ENCODE measurements at places on chromosomes 2 and 18. TPM values are rescaled to one million over a fixed set of nuclear protein-coding genes. Genes with fewer than 3 reads are reported as not detected.

TXNDC2 gene
- under 0.01 TPM for total RNA-seq

OBSL1 gene
- total RNA-seq, result 15.2 TPM

RIT2 gene
- not detected for total RNA-seq

ANKRD30B gene
- not detected for total RNA-seq

ITGB6 gene
- total RNA-seq, result 21.1 TPM

WIPF1 gene
- total RNA-seq, result 0.26 TPM

LRATD1 gene
- 23.2 TPM for total RNA-seq

TEX44 gene
- not detected for total RNA-seq

KIDINS220 gene
- total RNA-seq, result 58.2 TPM

GRCh38 chr2:167712275-167712674 lies 535.1 kb downstream of the STK39 start:
- DNase-seq, result no peak

DNA sequence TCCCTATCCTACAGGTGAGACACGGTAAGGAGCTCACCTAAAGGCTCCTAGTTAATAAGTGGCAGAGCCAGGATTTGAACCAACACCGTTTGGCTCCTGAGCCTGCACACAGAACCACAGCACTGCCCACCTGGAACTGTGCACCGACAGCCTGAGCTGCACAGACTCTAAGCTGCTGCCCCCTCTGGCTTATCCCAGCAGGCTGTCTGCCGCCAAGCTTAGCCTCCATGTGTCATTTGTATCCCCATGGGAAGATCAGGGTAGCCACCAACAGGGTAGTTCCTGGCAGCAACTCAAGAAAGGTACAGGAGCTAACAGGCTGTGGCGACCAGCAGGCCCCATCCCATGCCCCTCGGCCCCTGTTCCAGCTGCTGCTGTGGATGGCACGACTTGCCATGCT lies 135.7 kb downstream of the LRRC30 start:
- DNase-seq, result no peak

DNA sequence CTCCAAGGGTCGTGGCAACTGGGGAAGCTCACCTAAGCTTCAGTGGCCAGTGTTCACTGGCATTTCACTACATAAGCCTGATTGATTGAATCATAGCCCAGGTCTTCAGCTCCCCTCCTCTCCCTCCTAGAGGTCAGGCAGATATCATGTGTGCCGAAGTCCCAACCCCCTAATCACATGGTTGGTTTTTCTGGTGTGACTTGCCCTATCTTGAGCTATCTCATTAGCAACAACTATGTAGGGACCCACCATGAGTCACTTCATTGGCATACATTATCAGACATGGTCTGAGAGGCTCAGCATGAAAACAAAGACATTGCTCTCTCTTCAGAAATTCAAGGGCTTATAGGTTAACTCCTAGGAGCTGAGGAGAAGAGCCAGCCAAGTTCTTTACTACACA lies 76.8 kb downstream of the LYPD1 start:
- peak; percentile 38 for DNase-seq

DNA sequence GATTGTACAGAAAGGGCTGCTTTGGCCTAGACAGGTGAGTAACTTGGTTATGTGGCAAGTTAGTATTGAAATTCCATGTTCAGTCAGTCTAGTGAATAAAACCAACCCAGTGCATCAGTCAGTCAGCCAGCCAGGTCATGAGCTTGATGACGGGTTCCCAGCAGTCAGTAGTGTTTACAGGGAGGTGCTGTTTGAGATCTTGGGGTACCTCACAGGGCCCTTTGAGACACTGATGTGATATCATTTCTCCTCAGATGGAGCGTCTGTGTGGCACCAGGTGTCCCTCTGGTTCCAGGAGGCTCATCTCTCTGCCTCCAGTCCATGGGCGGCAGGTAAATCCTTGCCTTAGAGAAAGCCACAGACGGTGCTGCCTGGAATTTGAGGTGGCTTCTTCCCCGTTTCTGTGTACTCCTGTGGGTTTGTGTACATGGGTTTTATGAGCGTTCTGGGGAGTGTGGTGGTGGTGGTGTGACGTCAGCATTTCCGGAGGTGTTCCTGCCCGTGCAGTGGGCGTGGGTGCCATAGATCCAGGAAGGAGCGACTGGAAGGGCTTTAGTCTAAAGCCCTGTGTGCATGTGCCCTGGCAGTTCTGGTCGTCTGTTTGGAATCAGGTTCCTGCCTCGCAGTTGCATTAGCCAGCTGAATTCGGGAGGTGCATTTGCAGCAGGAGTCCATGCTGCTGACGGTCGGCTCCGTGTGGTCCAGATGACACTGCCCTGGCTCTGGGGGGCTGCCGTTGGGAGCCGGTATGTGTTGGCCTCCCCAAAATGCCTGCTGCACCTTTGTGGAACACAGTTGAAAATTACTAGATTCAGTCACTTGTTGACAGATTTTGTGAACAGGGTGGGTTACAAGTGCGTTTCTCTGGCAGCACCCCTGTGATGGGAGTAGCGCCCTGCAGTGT lies 2.1 kb downstream of the CTDP1 start:
- DNase-seq, result no peak

GRCh38 chr18:24976502-24976901 lies 375.5 kb downstream of the ZNF521 start:
- no peak for DNase-seq

DNA sequence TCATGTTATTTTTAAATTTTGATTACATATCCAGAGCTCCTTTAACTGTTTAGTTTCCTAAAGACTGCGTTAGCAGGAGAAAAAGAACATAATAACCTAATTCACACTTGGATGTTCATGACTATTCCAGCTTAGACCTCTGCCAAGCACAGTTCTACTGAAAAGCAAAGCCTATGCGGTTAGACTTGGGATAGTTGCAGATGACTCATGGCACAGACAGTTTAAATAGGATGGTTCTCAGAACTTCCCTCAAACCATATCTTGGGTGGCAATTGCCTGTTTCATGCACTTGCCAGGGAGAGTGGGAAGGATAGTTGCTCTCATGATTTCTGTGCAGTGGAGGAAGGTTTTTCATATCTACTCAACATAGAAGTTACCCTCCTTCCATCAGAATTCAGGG lies 149.7 kb upstream of the KLHL29 start:
- no peak for DNase-seq

- no peak for DNase-seq
Measured at GRCh38 chr2:229275506-229275905, 4.4 kb upstream of the PID1 start.

GRCh38 chr18:48621815-48622555 lies 83.2 kb downstream of the CTIF start:
- DNase-seq, result peak; percentile 10

- no peak for DNase-seq
Measured at GRCh38 chr2:156779416-156780120, 343.4 kb downstream of the GPD2 start.

DNA sequence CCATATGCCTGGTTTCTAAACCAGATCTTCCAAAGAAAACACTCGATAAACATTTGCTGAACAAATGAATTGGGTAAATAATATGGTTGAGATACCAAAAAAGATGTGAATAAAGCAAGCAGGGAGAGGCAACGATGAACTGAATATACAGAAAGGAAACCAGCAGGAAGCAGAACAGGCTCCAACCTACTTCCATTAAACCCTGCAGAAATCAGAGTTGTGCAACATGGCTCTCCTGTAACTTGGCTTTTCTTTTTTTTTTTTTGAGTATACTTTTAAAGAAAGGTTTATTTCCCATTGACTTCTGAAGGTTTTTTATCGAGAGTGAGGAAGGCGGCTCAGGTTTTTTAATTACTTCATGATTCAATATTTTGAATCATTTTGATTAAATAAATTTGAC lies 23.5 kb downstream of the ITSN2 start:
- DNase-seq, result no peak

DNA sequence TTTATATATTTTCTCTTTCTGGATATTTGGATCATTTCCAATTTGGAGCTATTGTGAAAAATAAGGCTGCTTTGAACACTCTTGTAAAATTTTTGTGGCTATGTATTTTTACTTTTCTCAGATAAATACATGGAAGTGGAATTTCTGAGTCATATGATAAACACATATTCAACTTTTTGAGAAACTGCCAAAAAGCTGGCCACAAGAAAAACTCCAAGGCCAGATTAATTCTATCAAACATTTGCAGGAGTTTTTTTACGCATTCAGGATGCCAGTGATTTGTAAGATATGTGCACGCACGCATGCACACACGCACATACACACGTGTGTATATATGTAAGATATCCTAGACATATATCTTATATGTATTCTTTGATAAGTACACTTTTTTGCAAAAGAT lies 477.5 kb upstream of the SPHKAP start:
- peak; percentile 31 for DNase-seq

DNA sequence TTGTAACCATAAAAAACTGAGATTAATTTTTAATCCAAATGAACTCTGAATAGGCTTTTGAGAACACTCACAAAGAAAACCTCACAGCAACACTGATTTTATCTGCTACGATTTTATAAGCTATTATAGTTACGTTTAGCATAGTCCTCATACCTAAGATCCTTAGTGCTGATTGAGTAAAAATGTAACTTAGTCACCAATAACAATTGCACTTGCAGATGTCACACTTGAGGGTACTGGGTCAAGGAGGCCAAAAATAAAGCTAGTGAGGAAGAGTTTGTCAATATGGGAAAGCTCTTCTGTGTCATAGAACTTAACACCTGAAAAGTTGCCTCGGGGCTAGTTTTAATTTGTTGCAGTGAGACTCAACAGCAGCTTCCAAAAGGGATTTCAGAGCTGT lies 706.5 kb upstream of the FAM98A start:
- no peak for DNase-seq

DNA sequence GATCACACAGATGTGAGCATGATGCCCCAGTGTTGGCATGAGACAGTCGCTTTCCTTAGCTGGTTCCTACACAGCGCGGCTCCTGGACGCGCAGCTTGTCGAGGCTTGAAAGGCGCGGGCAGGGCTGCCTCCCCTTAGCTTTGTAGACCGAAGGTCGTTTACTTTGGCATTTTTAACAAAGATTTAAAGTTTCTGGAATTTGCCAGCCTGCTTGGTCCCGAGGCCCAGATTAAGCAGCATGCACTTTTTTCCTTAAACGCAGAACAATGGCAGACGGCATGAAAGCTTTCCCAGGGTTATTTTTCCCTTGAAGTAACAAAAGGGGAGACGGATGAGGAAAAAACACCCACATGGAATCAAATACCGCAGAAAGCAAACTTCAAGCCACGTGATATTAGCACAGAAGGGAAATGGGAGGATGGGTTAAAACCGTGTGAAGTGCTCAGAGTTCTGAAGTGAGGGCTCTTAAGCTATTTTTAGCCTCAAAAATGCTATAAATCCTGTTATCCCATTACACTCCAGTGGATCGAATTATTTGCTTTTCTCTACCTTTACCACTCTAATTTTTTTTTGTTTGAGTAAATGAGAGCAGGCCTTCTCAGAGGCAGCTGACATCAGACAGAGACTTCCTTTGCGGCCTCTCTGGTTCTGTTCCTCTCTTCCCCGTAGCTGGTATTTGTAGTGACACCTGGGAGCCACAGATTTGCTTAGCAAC lies 55.7 kb downstream of the NPAS2 start:
- DNase-seq, result peak; percentile 55

- DNase-seq, result no peak
Measured at GRCh38 chr2:230429513-230429912, 13.5 kb downstream of the SP100 start.

- peak; percentile 48 for DNase-seq
Measured at GRCh38 chr2:217713395-217714286, 289.2 kb downstream of the TNS1 start.

DNA sequence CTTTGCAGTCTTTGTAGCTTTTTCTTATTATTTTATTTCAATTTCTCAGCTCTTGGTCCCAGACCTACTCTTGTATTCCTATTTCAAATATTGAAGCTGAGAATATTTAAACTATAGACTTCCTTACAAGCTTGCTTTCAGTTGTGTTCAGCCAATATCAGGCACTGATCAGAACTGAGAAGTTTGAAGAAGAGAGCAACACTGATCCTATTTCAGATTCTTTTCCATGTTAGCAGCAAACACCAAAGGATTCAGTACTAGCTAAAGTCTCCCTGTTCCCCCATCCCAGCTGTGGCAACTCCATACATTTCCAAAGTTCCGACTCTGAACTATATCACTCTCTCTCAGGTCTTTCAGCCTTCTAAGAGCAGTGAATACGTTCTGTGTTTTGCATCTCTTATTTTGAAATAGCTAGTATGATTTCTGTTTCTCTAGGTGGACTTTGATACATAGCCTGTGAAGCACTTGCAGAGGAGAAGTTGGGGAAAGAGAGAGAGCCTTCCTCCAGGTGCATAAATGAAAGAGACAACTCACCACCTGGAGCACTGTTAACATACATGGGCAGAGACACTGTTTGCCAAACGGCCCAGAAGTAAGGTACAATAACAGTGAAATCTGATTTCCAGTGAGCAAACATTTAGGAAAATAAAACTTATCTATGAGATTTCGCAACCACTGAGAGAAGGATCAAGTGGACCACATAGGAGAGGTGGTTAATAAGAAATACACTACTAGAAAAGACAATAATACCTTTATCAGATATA lies 135.0 kb upstream of the ZNF804A start:
- DNase-seq, result no peak

DNA sequence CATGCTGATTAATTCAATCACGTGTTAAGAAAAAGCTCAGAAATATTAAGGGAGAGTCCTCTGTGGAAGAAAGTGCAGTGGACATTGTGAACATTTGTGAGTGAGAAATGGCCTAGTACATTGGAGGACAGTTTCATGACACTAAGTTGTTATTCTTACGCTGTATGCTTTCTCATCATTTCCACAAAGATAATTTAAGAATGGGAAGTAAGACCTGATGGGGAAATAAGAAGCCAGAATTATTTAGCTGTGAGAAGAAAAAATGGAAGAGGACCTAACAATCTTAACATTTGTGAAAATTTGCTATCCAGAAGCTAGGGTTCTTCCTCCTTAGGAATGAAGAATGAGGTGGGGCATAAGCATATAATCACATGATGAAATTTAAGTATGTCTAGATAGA lies 15.2 kb upstream of the RAPH1 start:
- DNase-seq, result no peak

GRCh38 chr2:233832869-233833311 lies 21.4 kb downstream of the HJURP start:
- DNase-seq, result peak; percentile 71

- no peak for DNase-seq
Measured at GRCh38 chr2:10972683-10973433, 61.1 kb downstream of the KCNF1 start.

DNA sequence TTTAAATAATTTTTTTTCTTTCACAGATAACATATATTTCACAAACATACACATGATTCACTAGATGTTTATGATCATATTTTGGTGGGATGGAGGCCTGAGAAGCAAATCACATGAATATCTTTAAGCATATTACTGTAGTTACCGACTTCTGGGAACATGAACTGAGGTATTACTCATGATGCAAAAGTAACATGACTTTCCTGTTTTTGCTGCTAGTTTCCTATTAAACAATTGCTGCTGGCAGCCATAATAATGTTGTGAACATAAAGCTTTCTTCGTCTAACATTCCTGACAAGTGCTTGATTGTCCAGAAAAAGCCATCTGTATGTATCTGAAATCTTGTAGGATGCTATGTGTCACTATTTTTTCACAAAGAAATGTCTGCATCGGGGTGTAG lies 145.4 kb downstream of the MTX2 start:
- DNase-seq, result no peak

DNA sequence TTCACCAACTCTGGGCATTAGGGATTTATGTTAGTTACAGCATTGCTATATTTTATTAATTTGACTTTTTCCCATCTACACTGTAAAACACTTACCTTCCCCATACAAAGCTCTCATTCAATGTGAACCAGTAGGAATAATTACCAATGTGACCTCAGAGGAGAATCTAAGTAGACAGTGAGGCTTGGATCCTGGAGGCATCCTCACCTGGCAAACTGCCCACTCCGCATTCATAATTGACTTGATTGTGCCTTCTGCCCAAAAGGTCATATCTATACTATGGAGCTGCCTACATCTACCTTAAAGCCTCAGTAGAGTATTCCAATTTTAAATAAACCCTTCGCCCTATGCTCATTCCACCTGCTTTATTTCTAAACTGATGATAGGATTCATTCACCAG lies 45.4 kb upstream of the SCN1A start:
- DNase-seq, result no peak

Measured in bronchial epithelial cell (primary cell).